ENCODE measurements at places on chromosomes 16 and 17.

GRCh38 chr16:72787514-72788268 is 260.2 kb downstream of the ZFHX3 start:
- peak; percentile 82 for DNase-seq

- DNase-seq = no peak
These were observed 54.8 kb downstream of the GRB2 start for GRCh38 chr17:75350706-75351105.

GRCh38 chr16:10992797-10993196 is 48.4 kb downstream of the CLEC16A start:
- no peak for DNase-seq

DNA sequence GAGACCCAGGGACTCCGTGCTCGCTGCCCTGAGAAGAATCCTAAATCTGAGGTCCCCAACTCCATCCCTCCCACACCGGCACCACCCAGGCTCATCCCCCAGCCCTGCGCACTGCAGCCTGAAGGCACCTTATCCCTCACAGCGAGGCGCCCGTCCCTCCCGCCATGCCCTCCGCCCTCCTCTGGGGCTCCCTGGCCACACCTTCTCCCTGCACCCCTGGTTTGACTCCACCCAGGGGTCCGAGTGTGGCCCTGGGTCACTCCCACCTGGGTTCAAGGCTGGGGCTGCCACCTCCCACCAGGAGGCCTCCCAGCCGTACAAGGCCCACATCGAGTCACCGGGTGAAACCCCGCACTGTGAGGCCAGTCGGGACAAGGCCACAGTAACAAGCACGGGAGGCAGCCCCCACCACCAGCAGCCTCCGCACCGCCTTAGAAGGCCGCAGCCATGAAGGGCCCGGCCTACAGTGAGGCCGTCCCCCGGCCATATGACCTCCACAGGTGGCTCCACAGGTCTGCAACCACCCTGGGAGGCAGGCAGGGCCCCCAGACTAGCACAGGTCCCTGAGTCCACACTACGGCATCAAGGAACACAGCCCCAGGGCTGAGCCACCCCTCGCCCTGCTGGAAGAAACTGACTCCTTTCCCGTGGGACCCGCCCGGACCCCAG is 8.3 kb downstream of the HAGH start:
- DNase-seq = no peak

GRCh38 chr16:4954714-4955113 is 3.4 kb upstream of the SEC14L5 start:
- no peak for DNase-seq

DNA sequence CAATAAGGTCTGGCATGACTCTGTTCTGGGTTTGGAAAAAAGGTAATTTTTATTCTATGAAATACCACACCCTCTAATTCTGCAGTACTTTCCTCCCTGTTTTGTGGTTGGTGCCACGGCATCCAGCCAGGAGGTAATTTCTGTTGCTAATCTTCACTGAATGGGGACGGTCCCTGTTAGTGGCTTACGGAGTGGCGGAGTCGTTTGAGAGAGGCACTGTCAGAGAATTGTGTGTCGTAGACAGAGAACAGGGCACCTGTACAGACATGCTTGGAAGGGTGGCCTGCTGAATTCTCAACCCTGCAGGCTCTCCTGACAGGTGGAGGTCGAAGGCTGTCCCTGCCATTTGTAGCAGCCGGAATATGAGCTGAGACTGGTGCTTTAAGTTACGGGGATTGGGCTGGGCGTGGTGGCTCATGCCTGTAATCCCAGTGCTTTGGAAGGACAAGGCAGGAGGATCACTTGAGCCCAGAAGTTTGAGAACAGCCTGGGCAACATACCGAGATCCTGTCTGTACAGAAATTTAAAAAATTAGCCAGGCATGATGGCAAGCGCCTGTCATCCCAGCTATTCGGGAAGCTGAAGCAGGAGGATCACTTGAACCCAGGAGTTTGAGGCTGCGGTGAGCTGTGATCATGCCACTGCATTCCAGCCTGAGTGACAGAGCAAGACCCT is 33.2 kb downstream of the EEF2K start:
- DNase-seq = no peak

DNA sequence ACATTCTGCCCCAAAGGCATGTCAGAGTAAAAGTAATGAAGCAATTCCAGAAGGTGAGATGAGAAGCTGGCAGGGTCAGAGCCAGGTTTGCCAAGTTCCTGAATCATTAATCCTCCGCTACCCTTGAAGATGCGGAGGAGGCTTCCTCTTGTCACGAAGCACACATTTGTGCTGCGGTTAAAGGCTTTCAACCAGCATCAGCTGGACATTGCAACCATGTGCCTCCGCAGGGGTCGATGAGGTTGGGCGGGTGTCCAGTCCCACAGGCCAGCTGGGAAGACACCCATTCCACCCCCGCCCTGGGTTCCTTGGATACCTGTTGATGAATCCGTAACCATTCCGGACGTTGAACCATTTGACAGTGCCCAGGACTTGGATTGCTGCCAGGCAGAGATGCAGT is 1.3 kb downstream of the YBX2 start:
- DNase-seq = no peak

DNA sequence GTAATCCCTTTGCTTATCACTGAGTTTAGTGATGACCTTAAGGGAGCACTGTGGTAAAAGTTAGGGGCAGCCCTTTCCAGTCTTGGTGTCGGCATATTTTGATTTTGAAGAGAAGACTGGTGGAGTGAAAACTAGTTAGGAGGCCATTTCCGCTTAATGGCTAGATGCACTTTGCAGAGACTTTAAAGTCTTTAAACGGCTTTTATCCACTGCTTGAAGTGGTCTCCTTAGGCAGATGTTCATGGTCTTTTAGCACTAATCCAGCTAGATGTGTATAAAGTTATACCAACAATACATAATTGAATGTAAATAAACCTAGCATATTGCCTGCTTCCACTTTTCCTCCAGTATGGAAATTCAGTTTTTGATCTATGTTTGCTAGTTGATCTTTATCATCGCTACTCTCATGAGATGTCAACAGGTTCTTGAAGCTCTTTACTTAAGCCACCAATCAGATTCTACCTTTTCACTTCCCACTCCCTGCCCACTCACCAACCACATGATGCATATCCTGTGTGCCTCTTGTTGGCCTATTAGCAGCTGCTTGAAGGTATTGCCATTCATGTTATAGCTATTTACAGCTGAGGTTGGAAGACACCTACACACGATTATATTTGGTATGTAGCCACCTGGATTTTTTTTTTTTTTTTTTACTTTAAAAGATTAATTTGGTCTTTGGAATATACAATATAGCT is 132.0 kb downstream of the NLK start:
- peak; percentile 16 for DNase-seq

GRCh38 chr16:75138636-75139035 is 9.7 kb upstream of the ZFP1 start:
- peak; percentile 54 for DNase-seq

- DNase-seq = no peak
These were observed 60.5 kb downstream of the ACSM2B start for GRCh38 chr16:20515688-20516090.

DNA sequence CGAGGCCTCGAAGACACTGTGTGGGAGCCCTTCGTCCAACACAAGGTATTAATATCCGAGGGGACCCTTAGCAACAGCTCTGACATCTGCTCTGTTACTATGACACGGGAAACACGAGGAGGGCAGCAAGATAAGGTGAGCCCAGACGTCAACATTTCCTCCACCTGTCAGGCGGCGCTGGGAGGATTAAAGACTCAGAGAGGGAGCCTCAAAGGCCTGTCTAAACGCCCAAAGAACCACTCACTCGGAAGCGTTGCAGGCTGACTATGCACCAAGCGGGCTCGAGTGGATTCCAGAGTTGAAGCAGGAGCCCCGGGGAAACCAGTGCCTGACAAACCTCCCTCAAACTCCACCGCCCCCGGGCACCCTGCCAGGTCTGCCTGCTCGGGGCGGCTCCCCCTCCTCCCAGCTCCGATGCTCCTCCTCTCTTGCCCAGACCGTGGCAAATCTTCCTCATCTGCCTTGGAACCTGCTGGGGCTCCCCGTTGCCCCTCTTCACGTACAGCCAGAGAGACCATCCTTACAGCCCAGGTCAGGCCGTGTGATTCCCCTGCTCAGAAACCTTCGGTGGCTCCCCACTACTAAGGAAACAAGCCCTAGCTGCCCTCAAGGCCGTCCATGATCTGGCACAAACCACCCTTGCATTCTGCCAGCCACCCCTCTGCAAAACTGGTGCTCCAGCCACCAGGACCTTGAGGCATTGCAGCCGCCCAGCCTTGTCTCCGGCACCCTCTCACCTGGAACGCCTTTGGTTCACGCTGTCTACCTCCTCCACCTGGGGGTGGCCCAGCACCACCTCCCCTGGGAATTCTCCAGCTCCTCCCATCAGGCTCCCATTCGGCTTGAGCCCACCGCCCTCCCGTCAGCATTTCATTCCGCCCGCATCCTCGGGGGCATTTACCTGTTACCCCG is 16.2 kb downstream of the RPH3AL start:
- DNase-seq = peak; percentile 2

GRCh38 chr16:14486520-14487303 is 143.3 kb downstream of the PARN start:
- DNase-seq = no peak

DNA sequence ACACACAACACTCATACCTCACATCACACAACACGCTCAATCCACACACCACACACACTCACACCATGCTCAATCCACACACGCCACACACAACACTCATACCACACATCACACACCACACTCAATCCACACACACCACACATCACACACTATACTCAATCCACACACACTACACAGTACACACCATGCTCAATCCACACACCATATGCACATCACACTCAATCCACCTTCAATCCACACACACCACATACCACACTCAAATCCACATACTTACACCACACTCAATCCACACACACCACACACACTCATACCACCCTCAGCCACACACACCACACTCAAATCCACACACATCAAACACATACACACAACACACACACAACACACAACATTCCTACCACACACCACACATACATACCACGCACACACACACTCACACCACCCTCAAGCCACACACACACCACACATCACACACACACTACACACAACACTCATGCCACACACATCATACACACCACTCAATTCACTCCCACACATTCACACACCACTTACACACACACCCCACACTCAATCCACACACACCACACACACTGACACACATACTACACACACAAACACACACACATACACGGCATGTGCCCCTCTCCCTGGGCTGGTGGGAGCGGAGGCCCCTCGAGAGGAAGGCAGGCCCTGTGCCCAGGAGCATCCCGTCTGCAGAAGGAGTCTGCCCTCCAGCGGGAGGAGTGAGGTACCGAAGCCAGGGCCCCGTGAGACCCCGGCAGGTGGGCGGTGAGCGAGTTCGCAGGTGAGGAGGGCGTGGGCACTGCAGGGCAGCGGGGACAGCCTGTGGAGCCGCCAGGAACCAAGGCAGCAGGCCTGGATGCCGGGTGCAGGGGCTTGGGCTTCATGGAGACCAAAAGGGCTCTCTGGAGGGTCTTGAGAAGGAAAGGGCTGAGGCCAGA is 33.1 kb upstream of the RPTOR start:
- no peak for DNase-seq

DNA sequence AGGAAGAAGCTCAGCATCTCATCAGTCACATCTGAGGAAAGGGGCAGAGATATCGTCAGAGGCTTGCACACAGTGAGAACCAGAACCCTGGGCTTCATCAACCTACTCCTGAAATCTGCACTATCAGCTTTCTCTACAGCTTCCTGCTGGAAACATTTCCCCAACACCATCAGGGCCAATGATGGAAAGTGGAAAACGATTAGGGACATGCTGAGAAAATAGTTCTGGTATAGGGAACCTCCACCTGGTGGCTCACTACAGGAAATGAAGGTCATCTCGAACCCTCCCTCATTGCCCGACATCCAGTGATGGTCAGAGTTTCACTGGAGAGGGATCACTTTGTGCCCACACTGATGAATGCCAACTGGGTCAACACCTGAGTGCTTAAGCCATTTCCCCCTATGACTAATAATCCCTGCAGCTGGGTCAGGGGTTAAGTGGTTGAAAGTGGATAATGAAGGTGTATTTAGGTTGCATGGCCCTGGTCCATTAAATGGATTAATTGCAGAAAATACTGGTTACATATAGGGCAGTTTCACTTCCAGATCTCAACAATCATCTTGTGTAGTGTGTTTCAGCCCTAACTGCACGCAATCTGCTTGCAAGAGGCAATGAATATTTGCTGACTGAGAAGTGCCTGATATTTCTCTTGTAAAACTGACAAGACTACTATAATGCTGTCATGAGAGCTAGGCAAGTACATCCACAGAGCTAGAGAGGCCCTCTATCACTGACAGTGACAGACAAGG is 43.1 kb upstream of the GSG1L start:
- DNase-seq = no peak

DNA sequence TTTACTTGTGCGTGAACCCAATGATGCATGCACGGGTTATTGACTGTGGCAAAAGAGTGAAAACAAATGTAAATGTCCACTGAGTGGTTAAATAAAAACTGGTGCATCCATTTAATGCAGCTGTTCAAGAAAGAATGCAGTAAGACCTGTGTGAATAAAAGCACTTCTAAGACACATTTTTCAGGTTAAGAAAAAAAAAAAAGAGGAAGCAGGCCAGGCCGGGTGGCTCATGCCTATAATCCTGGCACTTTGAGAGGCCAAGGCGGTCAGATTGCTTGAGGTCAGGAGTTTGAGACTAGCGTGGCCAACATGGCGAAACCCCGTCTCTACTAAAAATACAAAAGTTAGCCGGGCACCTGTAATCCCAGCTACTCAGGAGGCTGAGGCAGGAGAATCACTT is 11.8 kb downstream of the CNGB1 start:
- DNase-seq = no peak

DNA sequence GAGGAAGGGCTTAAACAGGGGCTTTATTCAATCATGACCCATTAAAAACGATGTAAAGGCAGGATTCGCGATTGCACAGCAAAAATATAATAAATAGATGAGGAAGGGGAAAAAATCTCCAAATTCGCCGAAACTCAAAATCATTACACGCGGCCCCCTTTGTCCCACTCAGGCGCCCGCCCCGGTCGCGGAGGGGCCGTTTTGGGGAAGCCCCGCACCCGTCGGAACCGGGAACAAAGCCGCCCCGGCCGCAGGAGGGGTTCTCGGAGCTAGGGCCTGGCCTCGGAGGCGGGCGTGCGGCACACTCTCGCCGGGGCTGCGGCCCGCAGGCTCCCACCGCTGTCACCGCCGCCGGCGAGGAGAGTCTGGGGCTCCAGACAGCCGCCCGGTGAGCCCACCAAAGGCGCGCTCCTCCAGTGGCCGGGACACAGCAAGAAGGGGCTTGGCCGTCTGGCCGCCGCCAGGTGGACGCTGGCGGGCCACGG is 521 bp downstream of the C16orf87 start:
- DNase-seq = no peak

All from Kasumi-1 (cell line).